ENCODE measurements at places on chromosomes 12 and 14.

- DNase-seq, result no peak
These were observed 5.5 kb upstream of the SLC15A5 start for GRCh38 chr12:16282978-16283377.

DNA sequence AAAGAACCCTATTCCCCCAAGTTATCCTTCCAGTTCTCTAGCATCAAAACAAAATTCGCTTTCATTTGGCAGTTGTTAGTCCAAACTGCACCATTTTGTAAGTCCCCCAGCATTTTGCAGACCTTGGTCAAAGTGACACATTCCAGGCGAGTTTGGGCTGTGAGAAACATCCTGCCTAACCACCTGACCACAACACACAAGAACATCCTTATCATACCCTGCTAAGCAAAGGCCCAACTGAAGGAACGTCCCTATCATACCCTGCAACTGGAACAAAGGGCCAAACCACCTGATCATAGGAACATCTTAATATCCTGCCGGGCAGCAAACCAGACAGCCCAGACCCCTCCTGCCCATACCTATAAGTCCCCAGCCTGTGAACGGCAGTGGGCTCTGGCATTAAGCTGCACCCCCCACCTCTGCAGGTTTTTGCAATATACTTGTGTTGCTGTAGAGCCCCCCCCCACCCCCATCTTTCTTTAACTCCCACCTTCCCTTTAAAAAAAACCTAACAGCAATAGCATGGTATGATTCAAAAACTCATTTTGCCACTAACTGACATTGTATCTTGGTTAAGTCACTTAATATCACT is 2.7 kb downstream of the PCNX4 start:
- no peak for DNase-seq

DNA sequence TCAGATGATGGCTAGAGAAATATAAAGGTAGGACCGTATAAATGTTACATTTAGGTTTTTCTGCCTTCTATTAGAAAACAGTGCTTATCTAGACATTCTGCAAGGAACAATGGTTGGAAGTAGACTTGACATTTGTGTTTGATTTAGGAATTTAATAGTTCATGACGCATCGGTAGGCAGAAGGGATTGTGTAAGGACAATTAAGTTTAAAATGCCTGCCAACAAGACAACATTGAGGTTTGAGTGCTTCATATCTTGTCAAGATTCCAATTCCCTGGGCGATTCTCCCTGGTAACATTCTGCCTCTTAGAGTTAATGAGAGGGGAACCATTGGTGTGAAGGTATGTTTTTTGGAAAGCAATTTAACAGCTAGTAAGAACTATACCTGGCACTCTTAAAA is 186.8 kb upstream of the RBM19 start:
- no peak for DNase-seq

DNA sequence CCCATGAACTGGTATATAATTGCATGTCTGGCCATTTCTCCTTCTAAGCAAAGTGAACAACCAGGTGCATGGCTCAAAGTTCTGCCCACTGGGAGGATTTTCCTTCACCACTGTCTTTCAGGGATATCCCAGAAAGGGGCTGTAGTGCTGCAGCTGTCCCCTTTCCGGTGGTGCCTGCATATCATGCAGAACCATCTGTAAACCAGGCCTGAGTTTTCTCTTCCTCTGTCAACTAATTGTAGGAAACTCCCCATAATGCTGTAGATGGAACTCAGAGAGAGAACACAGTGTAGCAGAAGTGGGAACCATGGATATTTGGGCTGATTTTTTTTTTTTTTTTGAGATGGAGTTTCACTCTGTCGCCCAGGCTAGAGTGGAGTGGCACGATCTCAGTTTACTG is 45.6 kb upstream of the CRY1 start:
- no peak for DNase-seq

DNA sequence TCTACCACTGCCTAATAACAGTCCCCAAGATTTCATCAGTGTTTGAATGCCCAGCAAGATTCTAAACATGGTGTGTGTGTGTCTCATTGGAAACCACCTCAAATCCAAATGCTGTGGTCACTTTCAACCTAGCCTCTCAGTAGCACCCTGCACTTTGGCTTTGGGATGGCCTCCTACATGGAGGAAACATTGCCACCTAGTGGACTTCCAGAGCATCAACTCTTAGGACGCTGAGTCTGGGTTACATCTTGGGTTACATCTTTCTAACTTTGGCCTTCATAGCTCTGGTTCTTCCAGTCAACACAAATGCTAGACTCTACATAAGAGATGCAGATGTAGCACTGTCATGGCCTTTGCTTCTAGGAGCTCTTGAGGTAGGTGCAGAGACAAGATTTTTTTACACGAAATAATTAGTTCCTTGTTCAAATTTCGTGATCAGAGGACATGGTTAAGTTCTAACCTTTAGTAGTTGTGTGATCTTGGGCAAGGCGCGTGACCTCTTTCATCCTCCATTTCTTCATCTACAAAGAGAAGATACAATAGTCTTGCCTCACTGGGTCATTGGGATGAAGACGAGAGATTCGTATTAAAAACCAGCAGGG is 113.5 kb upstream of the VASH1 start:
- DNase-seq, result peak; percentile 7

GRCh38 chr12:48285751-48286650 is 64.7 kb downstream of the ZNF641 start:
- DNase-seq, result no peak

- no peak for DNase-seq
These were observed 7.7 kb upstream of the KICS2 start for GRCh38 chr12:64229796-64230195.
